ENCODE measurements at places on chromosomes 12 and 14. TPM values are rescaled to one million over a fixed set of nuclear protein-coding genes. Genes with fewer than 3 reads are reported as not detected.

GRCh38 chr14:68834816-68835215 lies 41.9 kb upstream of the ZFP36L1 start:
- no peaks in the 10 kb centered on the region for H3K36me3 ChIP-seq
- H3K27ac ChIP-seq = no peak overlapping the region

DNA sequence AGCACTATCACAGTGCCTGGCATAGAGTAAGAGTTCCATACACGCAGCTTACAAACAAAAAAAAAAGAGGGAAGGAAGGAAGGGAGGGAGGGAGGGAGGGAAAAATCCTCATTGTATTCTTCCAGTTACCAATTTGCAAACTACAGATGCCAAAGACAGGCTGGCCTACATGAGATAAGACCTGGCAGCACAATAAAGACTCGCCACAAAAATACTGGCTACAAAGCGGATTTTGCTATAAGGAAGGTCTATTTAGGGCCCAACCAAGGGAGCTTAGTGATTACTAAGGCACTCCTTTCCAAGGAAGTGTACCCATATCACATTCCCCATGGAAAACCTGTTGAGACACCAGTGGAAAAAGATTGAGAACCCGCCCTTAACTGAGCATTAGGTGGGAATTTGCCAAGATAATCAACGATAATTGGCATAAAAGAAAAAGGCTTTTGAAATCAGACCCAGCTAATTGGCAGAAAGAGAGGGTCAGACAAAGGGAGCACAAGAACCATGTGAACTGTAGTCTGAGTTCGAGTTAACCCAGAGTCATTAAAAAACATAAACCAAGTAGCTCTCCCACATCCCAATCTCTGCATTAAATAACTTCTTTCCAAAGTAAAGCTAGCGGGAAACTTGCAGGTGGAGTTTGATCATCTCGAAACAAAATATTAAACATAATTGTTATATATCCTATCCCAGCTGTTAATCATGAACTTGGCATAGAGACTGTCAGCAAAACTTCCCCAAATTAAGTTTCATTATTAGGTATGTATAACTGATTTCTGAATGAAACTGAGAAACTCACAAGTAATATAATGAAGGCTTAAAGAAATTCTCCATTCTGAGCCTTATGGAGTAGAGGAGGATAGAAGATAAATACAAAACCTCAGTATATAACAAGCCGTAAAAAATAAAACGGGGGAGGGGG lies 50.1 kb downstream of the PHLDA1 start:
- peaks cover 29% of the 10 kb centered on the region for H3K4me1 ChIP-seq
- no peak for DNase-seq
- no peaks in the 10 kb centered on the region for H3K36me3 ChIP-seq
- H3K27me3 ChIP-seq = no peaks in the 10 kb centered on the region
- H3K4me3 ChIP-seq = no peak overlapping the region

- no peaks in the 10 kb centered on the region for H3K36me3 ChIP-seq
- no peak overlapping the region for H3K4me3 ChIP-seq
- H3K27me3 ChIP-seq = no peaks in the 10 kb centered on the region
These were observed 22.0 kb upstream of the ULK1 start for GRCh38 chr12:131872154-131873051.

- H3K4me3 ChIP-seq = no peak overlapping the region
- no peaks in the 10 kb centered on the region for H3K36me3 ChIP-seq
- no peaks in the 10 kb centered on the region for H3K4me1 ChIP-seq
- no peak overlapping the region for H3K27ac ChIP-seq
These were observed 367.4 kb downstream of the GXYLT1 start for GRCh38 chr12:41777064-41777790.

GRCh38 chr14:100012478-100013327 lies 52.5 kb upstream of the EVL start:
- H3K4me1 ChIP-seq = no peaks in the 10 kb centered on the region
- no peak overlapping the region for H3K4me3 ChIP-seq
- DNase-seq = no peak
- no peak overlapping the region for H3K27ac ChIP-seq

GRCh38 chr12:25811656-25812126 lies 146.8 kb upstream of the RASSF8 start:
- no peak for DNase-seq
- no peak overlapping the region for H3K4me3 ChIP-seq
- H3K4me1 ChIP-seq = no peaks in the 10 kb centered on the region
- no peak overlapping the region for H3K27ac ChIP-seq

GRCh38 chr14:94244182-94244581 lies 48.9 kb downstream of the SERPINA10 start:
- H3K36me3 ChIP-seq = no peaks in the 10 kb centered on the region
- no peak overlapping the region for H3K4me3 ChIP-seq
- peaks cover 4% of the 10 kb centered on the region for H3K27me3 ChIP-seq
- H3K27ac ChIP-seq = no peak overlapping the region

DNA sequence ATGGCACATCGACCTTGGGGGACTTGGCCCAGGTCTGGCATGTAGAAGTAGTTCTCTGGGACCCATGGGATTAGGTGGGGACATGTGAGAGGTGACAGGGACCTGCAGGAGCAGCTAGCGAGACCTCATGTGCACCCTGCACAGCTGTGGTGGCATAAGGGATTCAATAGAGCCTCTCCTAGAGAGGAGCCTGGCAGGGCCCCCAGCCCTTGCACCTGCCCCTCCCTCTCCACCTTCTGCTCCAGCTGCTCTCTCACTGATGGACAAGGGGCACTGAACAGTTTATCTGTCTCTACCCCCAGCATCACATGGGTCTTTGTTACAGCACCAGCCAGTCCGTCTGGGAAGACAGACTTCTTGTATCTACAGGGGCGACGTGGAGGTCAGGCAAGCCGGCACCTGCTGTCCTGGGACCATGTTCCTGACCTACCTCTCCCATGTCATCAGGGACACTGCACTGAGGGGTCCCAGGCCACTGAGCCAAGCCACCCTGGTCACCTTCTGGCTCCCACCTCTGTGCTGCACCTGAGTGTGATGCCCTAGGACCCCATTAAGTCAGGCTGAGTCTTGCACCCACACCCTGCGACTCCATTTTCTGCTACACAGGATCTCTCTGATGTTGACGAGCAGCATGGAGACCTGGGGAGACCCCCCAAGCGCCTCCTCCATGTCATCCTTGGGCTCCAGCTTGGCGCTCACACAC lies 32.6 kb downstream of the DDX11 start:
- no peaks in the 10 kb centered on the region for H3K27me3 ChIP-seq
- DNase-seq = no peak
- peaks cover 6% of the 10 kb centered on the region for H3K36me3 ChIP-seq
- H3K4me3 ChIP-seq = no peak overlapping the region
- no peak overlapping the region for H3K27ac ChIP-seq
- no peaks in the 10 kb centered on the region for H3K4me1 ChIP-seq

DNA sequence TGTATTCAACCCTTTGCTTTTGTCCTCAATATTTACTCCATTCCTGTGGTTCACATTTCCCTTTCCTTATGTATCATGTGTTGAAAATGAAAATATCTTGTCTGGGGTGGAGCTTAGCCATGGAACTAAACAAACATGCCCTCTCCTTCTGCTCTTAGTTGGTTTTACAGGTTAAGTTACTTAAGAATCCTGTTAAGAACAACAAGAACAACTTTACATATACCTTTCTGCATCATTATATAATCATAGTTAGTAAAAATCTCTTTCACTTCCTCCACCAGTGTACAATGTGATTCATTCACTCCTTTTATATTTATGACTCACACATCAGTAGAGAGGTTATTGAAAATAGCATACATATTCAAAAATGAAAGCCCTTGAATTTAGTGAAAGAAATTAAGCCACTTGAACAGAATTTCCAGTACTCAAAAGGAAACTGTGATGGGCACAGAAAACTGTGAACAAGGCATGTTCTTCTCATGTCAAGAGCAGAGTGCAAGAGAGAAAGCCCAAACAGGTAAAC lies 307.7 kb downstream of the CCDC91 start:
- no peak for DNase-seq
- no peaks in the 10 kb centered on the region for H3K36me3 ChIP-seq
- H3K27me3 ChIP-seq = no peaks in the 10 kb centered on the region
- no peak overlapping the region for H3K27ac ChIP-seq
- no peaks in the 10 kb centered on the region for H3K4me1 ChIP-seq
- no peak overlapping the region for H3K4me3 ChIP-seq

The NFE2 gene
- total RNA-seq = 15.4 TPM

The CBLN3 gene
- 1.5 TPM for total RNA-seq

The TAS2R30 gene
- total RNA-seq = 6.9 TPM
